SK-N-DZ (cell line): ENCODE measurements at places on chromosomes 12 and 14.

GRCh38 chr14:73162251-73162650 lies 25.9 kb downstream of the PSEN1 start:
- no peak for DNase-seq

DNA sequence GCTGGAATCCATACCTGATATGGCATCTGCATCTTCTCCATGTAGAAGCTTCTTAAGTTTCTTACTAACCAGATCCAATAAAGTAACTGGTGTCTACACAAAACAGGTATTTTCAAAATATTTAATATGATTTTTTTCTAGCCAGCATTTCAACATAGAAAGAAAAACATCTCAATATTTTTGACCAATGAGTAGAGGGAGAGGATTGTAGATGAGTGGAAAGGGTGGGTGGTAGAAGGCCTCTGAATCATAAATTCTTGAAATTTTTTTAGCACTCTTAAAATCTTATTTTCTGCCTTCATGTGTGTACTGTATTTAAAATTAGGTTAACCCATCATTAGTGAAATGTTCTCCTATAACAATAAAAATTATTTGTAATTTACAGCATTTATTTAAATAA lies 18.0 kb downstream of the DEPDC4 start:
- DNase-seq: no peak

DNA sequence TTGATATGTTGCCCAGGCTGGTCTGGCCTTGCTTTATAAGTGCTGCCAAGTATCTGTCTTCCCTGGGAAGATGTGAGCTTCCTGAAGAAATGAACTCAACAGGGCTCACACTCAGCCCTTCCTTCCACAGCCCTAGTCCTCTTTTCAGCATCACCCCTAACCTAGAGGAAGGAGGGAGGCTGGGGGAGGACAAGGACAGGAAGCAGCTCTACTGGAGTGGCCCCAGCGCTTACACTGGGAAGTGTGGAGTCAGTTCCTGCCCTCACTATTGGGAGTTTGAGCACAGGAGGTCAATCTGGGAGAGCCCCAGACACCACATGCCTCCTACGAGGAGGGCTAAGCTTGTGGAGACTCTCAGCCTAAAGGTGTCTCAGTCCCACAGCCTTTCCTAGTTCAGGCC lies 16.8 kb downstream of the GALNT6 start:
- DNase-seq: no peak

DNA sequence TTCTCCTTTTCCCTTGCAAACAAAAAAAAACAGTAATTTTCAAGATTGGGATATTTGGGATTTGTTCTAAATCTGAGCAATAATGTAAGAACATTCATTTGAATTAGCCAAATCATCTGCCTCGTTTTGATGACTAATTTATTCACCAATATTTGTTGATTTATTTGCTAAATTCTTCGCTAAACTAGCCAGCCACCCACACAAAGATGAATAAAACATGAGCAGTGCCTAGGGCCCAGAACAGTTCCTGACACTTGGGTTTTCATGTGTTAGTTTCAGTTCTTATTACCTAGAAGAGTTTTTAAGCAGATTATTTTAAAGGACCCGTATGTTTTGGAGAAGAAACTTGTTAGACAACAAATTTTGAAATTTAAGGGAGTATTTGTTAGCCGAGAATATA lies 1.4 kb downstream of the ETNK1 start:
- DNase-seq: no peak

GRCh38 chr12:124939421-124940142 lies 25.1 kb upstream of the UBC start:
- DNase-seq: peak; percentile 98

GRCh38 chr12:64900540-64900939 lies 76.1 kb downstream of the TBC1D30 start:
- no peak for DNase-seq

DNA sequence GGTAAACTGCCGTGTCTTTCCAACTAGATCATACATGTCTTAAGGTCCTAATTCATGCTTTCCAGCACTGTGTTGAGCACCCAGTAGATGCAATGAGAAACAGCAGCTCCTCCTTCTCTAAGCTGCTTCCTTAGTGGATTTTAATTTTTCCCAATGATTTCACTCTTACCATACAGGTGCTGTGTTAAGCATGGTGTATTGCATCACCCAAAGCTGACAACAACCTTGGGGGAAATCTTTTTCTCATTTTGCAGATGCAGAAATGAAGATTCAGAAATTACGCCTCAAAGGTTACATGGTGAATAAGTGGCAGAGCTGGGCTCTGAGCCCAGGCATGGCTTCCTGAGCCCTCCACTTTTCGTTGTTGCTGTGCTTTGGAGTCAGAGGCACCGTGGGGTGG lies 75.6 kb downstream of the NEDD1 start:
- DNase-seq: no peak

GRCh38 chr12:27324530-27324929 lies 8.1 kb upstream of the BMAL2 start:
- DNase-seq: no peak

GRCh38 chr12:46177837-46178608 lies 90.8 kb downstream of the SLC38A1 start:
- DNase-seq: no peak

- DNase-seq: no peak
Observed at GRCh38 chr14:68808696-68809480, 16.0 kb upstream of the ZFP36L1 start.

DNA sequence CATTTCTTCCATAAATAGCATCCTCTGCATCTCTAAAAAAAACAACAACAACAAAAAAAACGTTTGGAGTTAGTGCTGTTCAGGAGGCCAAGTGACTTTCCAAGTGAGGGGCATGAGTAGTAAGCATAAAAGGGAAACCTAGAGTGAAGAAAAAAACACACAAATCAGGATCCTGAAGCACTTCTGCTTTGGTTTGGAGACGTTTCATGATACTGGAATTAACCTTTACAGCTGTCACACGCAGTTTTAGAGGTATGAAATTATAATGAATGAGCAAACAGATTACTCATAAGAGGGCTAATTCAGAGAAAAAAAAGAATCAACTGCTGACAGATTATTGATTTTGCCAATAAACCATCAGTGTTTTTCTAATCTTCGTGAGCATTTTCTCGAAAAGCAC lies 3.8 kb downstream of the SRSF9 start:
- DNase-seq: no peak

DNA sequence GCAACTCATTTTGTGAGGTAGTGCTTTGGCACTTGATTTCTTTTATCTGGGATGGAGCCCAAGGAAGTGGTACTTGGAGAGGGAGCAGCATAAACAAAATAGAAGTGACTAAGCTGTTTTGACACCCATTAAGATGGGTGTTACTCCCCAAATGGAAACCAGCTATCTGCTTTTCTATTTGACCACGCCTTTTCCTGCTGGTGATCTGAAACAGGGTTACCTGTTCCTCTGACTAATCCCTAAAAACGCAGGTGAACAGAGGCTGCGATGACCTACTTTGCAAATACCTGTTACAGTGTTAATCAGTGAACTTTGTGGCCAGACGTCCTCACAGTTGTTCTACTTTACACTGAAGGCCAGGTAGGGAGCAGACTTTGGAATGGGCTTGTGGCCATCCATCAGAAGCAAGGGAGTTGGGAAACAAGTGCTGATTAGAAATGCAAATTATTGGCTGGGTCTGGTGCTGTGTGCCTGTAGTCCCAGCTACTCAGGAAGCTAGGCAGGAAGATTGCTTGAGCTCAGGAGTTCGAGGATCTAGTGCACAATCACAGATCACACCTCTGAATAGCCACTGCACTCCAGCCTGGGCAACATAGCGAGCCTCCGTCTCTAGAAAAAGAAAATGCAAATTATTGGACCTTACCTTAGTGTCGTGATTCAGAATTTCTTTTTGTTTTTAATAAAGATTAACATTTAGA lies 58.3 kb upstream of the HECTD1 start:
- DNase-seq: no peak

- no peak for DNase-seq
Observed at GRCh38 chr14:60753264-60754119, 18.9 kb downstream of the MNAT1 start.

DNA sequence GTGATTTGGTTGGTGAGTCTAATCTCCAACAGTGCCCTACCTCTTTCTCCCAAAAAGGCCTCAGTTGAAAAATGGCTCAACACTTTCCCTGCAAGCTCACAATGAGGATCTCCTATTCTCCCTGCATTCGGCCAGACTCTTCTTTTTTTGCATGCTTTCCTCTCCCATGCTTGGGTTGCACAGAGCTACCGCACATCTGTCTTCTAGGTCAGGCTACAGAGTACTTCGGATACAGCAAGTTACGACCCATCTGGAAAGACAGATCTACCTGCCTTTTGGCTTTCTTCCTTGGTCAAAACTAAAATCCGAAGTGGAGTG lies 305 bp upstream of the SLC16A7 start:
- DNase-seq: no peak

DNA sequence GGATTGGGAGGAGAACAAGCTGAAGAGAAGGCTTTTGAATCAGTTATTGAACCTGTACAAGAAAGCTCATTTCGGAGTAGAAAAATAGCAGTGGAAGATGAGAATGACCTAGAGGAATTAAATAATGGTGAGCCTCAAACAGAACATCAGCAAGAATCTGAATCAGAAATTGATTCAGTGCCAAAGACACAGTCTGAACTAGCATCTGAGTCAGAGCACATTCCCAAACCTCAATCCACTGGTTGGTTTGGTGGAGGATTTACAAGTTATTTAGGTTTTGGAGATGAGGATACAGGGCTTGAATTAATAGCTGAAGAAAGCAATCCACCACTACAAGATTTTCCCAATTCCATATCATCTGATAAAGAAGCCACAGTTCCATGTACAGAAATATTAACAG lies 13.5 kb downstream of the MIA2 start:
- DNase-seq: no peak

DNA sequence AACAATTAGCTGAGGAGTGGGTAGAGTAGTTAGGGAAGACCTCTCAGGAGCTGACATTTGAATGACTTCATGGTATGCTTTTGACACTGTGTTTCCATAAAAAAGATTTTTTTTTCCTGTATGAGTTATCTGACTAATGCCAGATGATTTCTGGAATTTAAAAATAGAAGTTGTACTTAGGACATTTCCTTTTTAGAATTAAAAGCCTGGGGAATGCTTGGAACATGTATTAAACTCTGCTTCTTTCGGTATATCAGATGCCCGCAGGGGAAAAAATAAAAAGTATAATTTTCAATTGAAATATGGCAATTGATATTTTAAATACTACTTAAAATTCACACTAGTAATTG lies 41.1 kb downstream of the BRMS1L start:
- no peak for DNase-seq

DNA sequence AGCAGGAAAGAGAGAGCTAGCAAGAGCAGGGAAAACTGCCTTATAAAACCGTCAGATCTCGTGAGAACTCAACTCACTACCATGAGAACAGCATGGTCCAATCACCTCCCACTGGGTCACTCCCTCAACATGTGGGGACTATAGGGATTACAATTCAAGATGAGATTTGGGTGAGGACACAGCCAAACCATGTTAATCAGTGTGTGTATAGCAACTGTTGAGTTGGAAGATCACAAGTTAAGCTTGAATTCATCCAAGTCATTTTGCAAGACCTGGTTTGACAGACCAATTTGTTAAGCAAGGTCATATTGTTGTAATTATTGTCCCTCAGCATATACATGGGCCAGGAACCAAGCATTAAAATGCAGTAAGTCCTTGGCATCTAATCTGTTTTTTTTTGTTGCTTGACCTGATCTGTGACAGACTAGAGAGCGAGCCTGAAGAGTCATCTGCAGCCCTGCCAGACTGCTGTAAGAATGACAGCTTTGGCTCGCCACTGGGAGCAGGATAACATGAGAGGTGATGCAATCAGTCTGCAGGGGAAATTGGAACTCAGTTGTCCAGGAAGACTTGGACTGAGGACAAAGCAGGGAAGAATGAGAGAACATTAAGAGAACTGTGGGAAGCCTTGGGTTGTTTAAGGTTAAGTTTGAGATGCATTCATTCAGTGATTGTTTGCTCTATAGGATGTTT lies 297.6 kb upstream of the SEL1L start:
- peak; percentile 19 for DNase-seq

GRCh38 chr12:69252033-69252432 lies 12.7 kb downstream of the CPSF6 start:
- DNase-seq: no peak

GRCh38 chr14:36517242-36518030 lies 2.6 kb downstream of the NKX2-1 start:
- DNase-seq: no peak

- no peak for DNase-seq
Observed at GRCh38 chr14:101292448-101292847, 268.8 kb upstream of the DIO3 start.

DNA sequence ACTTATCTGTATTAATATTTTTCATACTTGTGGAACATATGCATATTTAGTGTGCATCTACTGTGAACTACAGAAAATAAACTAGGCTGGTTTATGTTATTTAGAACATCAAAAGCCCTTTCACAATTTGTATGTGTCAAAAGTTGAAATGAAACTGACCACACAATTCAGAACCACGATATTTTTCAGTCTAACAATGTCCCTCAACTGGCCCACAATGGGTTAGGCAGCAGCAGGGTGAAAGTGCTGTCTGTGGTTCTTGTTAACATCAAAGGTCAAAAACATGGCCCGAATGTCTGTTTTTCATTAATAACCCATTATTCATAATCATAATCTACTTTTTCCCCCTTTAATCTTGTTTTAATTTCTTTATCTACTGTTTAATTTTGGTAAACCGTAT lies 559.9 kb upstream of the ATP2B1 start:
- DNase-seq: no peak

GRCh38 chr12:66003951-66004350 lies 126.6 kb downstream of the LLPH start:
- no peak for DNase-seq

DNA sequence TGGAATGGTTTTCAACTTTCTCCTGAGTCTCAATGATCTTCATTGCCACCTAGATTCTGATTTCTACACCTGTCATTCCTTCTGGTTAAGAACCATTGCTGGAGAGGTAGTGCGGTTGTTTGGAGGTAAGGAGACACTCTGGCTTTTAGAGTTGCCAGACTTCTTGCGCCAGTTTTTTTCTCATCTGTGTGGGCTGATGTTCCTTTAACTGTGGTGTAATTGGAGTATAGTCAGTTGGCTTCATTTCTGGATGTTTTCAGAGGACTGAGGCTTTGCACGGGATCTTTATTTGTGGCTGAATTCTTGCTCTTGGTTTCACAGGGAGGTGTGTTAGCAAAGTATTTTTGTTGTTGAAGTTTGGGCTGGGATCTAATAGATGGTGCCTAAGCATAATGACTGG lies 5.7 kb upstream of the CLEC4D start:
- DNase-seq: no peak

DNA sequence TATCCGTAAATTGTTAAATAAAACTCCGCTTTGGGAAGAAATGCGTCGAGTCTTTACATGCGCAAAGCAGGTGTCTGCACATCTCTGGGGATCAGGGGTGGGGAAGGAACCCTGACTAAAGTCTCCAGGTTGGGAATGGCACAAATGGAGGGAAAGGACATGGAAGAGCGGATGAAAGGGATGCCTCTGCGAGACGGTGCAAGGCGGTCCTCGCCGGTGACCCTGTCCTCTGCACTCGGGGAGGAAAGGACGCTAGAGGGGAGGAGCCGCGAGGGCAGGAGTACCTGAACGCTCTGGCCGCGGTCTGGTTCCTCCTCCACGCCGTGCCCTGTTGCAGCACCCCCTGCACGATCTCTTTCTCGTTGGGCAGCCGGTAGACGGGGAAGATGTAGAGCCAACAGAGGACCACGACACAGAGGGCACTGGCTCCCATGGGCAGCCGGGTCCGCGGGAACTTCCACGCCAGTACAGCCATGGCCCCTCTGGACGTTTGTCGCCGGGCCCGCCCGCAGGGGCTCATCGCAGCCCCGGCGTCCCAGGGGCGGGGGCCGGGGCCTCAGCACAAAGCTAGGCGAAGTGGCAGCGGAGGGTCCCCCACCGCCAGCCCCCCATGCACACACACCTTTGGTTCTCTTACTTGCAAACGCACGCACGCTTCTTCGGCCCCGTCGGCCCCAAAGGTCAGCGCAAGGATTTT lies 646 bp downstream of the ST8SIA1 start:
- DNase-seq: peak; percentile 59

GRCh38 chr12:95646781-95647190 lies 95.5 kb upstream of the USP44 start:
- no peak for DNase-seq
